ENCODE measurements at places on chromosomes 5 and 9. TPM values are rescaled to one million over a fixed set of nuclear protein-coding genes. Genes with fewer than 3 reads are reported as not detected.

Gene WNT8A
- not detected for polyA plus RNA-seq

Gene ABO
- polyA plus RNA-seq = 1.0 TPM

Gene SLC6A18
- not detected for polyA plus RNA-seq

Gene CDKN2B-AS1
- 0.09 TPM for polyA plus RNA-seq

Gene PCDH12
- polyA plus RNA-seq = 3.0 TPM

Gene CDH9
- polyA plus RNA-seq = not detected

Gene PCDHB8
- polyA plus RNA-seq = 0.84 TPM

Gene ITGA1
- polyA plus RNA-seq = 6.6 TPM

Gene COL27A1
- 10.3 TPM for polyA plus RNA-seq

Gene ARRDC1
- polyA plus RNA-seq = 38.7 TPM

Gene PCDHGA11
- polyA plus RNA-seq = 2.2 TPM

Gene TAF11L5
- polyA plus RNA-seq = not detected

Gene SV2C
- polyA plus RNA-seq = 0.02 TPM

Gene TPPP
- polyA plus RNA-seq = 12.2 TPM

Gene PRR7
- 0.27 TPM for polyA plus RNA-seq

Gene RNF208
- polyA plus RNA-seq = 36.0 TPM

Gene C1QTNF2
- polyA plus RNA-seq = 2.1 TPM

Gene TAL2
- polyA plus RNA-seq = 0.16 TPM

Gene TTC33
- polyA plus RNA-seq = 7.2 TPM

Gene PCDHB14
- 2.3 TPM for polyA plus RNA-seq

Gene PCDHGA3
- 2.1 TPM for polyA plus RNA-seq

Gene PGM5
- 126 TPM for polyA plus RNA-seq

Gene CCL28
- polyA plus RNA-seq = 1.4 TPM

Gene FOXD4L6
- not detected for polyA plus RNA-seq

Gene GCNT4
- polyA plus RNA-seq = 0.27 TPM

Gene OR1Q1
- not detected for polyA plus RNA-seq

Gene WHRN
- polyA plus RNA-seq = 7.8 TPM

Gene PTCH1
- polyA plus RNA-seq = 3.5 TPM

Gene NME5
- 6.1 TPM for polyA plus RNA-seq

Gene PCDHA1
- not detected for polyA plus RNA-seq

Gene TPD52L3
- polyA plus RNA-seq = not detected

Gene C5orf46
- 6.0 TPM for polyA plus RNA-seq

Gene LTC4S
- polyA plus RNA-seq = 18.6 TPM

Gene NUDCD2
- 4.2 TPM for polyA plus RNA-seq

Gene FKTN
- polyA plus RNA-seq = 2.7 TPM

Gene SLC6A7
- not detected for polyA plus RNA-seq

Gene PCDHB12
- 0.72 TPM for polyA plus RNA-seq

Gene NEUROG1
- polyA plus RNA-seq = not detected

Gene SLC23A1
- 0.18 TPM for polyA plus RNA-seq

Gene STK32A
- polyA plus RNA-seq = 0.81 TPM
